SJSA1 (cell line): ENCODE measurements at places on chromosomes 5 and 9.

GRCh38 chr5:142012186-142012785, 541 bp downstream of the GNPDA1 start:
- DNase-seq = peak; percentile 21

DNA sequence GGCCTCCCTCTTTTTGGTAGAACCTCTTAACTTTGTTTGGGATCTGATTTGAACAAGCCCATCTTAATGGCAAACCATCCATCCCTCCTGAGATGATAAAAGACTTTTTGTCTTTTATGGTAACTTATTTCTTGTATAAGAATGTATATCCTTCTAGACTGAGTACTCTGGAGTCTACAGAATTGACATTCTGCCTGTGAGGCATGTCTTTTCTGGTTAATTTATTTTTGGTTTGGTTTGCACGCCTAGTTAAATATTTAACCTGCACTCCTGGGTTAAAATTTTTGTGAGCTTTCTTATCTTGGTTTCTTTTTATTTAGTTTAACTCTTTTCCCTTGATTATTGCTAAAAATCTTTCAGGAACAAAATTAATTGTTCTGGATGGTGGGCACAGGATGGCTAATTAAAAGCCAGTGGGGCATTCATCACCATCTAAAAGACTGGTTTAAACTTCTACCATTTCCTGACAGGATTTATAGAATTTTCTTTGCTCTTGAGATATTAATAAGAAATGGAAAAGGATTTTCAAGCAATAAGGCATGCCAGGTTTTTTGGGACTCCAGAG, 50.3 kb downstream of the PHAX start:
- no peak for DNase-seq

DNA sequence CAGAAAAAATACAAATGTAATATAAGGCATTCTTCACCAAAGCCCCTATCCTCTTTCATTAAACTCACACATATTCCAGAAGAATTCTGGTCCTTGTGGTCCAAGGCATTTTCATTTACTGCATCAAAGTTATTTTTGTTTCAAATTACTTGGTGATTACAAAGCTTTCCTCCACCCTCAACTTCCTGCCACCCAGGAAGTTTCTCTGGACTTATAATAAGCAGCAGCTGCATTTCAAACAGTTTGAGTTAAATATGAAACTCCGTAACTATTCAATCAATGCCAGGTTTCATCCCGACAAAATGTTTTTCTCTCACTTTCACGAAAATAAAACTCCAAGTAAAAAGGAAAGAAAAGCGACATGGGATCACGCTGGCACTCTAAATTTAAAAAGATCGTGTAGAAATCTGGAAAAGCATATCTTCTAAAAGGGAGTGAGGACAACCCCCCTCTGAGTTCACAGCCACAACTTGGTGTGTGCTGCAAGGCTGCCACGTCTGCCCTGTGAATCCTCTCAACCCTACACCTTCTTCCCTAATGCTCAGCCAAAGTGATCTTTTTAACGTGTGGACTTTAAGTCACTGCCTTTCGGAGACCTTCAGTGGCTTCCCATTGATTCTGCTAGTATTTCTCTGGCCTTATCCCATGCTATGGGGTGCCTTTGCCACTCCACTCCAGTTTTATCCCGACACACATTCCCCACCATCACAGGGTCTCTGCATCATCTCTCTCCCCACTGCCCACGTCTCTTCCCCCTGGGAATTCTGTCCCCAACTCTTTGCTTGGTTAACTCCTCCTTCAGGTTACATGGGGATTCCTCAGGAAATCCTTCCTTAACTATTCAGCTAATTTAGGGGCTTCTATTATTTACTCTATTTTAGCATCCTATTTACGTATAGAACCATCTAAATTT, 91.1 kb upstream of the CER1 start:
- DNase-seq = peak; percentile 46

DNA sequence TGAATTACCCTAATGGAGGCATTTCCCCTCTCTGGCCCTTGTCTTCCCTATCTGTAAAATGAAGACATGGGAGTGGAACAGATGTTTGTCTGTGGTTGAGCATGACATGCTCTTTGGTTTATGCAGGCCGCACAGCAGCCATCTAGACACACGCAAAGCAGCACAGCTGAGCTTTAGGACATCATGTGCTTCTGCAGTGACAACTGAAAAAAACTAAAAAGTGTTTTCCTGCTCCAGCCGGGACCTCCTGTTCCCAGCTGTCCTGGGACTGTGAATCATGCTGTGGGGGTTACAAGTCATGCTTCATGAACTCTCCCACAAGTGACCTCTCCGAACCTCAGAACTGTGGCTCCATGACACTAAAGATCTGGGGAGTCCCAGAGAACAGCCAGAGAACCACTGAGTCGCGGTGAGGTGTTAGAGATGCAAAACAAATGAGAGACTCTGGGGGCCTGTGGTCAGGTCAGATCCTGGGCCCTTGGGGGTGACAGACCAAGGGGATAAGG, 1.7 kb downstream of the SMIM3 start:
- no peak for DNase-seq

DNA sequence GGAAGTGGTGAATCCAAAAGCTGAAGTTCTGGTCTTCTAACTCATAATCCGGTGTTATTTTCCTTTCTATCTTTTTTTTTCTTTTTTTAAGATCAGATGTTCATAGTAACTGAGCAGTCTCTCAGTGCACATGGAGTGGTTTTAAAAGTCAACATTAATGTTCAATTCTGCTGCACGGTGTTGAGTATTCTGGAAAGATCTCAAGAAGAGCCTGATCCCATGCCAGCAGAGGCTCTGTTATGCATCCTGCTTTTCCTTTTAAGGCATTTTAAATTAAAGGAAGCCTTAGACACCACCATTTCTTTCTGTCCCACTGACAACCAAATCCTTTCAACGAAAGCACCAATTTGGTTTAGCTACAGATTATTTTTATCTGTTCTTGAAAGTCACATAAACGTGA, 33.4 kb downstream of the SEMA5A start:
- no peak for DNase-seq

DNA sequence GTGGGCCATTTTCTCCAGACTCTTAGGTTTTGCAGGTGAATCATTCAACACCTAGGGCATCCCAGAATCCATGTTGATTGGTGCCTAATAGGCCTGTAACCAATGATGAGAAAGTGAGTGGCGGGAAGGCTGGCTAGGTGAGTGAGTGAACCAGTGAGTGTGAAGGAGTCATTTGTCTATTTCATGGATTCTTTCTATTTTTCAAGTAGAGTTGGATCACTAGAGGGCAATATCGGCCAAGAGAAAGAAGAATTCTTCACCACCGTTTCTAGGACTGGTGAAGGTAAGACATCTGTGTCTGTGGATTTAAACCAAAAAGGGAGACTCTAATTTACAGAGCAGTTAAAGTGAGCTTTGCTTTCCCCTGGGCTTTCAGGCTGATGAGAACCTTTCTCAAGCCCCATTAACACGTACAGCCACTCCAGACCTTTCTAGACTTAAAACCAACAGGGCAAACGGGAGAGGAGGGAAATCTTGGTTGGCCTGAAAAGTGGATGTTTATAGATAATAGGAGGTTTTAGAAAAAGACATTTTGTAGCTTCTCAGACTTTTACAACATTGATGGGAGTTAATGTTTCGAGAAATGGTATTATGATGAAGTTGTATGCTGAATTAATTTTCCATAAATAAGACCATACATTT, 114.3 kb upstream of the IL12B start:
- peak; percentile 79 for DNase-seq

DNA sequence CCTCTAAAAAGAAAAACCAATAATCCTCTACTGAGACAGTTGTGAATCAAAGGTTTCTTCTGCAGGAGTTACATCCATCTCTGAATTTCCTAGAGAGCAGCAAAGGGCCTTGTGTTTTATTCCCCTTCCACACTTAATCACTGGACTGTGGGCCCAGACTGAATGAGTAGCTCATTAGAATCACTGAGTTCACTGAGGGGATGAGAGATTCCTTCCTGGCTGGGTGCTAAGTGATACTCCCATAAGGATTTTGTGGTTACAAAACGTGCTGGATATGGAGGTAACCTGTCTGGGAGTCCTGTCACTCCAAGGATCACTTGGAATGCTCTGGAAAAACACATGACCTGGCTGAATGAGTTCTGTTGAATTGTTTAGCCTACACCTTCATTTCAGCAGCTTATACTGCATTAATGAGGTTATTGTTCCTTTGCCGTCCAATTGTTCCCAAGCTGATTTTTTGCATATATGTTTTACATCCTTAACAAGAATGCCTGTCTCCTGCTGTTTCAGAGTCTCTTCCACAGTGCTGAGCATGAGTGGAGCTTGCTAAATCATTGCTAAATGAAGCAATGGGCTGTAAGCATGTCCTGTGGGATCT, 82.9 kb downstream of the MEF2C start:
- no peak for DNase-seq

DNA sequence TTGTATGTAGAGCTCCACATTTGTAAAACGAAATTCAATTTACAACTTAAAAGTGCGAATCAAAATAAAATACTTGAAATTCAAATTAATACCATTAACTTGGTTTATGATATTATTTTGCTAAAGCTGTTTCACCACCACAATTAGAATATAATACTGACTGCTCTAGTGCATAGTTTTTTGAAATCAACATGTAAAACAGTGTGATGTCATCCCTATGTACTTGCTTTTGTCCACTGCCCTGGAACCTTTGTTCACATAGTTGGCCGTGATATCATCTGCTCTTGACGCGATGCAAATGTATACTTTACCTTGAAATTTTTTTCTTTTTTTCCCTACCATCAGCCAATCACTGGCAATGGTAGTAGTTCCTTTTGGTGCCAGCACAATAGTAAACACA, 125.4 kb downstream of the PARP8 start:
- no peak for DNase-seq

DNA sequence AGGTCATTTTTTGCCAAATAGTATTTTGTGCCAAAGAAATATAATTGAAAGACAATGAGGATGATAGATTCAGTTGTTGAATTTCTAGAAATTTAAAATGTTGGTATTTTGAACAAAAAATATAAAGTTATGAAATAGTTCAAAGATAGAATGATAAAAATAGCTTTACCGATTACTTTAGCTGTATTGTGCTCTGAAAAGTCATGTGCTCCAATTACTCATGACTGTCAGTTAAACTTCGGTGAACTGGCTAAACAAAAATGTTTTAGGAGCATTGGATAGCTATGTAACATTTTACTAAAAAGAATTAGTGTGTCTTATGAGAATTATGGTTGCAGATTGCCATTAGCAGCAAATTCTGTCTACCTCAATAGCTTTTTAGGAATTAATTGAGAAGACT, 177.3 kb upstream of the VCAN start:
- no peak for DNase-seq

GRCh38 chr5:161988077-161988476, 79.5 kb upstream of the GABRG2 start:
- DNase-seq = no peak

DNA sequence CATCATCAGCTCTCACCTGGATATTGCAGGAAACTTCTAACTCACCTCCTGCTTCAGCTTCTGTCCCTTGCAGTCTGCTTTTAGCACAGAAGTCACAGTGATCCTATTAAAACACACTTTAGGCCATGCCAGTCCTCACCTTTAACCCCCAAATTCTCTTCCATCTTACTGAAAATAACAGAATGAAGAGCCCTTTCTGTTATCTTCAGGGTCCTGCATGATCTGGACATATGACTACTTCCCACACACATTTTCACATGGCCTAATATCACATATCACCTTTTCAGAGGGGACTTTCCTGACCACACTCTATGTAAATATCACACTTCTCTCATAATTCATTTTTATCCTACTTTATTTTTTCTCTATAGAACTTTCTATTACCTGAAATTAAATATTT, 550.6 kb upstream of the CLINT1 start:
- DNase-seq = no peak

DNA sequence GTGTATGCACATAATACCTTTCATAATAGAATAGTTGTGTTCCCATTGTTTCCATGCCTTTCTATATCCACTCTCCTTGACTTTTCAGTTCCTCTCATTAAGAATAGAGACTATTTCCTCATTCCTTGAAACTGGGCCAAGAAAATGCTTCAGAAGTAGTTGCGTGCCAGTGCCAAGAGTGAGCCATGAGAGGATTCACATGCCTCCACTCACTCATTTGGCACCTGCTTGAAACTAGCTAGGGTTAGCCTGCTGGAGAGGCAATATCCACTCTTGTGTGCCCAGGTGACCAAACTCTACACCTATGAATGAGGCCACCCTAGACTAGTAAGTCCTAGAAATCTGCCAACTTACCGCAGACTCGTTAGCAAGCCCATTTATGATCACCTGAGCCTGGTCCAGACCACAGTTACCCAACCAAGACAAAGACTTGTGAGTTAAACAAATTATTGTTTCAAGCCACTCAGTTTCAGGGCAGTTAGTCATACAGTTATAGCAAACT, 276.3 kb downstream of the EPB41L4A start:
- DNase-seq = no peak

DNA sequence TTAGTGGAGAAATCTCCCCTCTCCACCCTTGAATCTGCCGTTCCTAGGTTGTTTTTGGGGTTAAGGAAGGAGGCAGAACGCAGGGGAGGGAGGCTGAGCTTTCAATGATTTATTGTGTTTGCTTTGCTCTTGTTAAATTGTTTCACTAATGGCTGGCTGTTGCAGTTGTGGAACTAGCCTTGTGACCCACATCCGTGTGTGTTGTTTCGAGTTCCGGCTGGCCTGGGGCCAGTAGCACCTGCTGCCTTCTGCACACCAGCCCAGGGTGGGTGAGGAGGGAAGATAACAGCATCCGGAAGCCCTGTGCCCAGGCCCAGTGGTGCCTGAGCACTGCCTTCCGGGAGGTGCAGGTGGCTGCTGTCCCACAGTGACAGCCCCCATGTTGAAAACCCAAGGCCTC, 3.6 kb downstream of the ERGIC1 start:
- DNase-seq = no peak

- DNase-seq = no peak
These were observed 4.5 kb downstream of the PDE6A start for GRCh38 chr5:149940077-149940574.

DNA sequence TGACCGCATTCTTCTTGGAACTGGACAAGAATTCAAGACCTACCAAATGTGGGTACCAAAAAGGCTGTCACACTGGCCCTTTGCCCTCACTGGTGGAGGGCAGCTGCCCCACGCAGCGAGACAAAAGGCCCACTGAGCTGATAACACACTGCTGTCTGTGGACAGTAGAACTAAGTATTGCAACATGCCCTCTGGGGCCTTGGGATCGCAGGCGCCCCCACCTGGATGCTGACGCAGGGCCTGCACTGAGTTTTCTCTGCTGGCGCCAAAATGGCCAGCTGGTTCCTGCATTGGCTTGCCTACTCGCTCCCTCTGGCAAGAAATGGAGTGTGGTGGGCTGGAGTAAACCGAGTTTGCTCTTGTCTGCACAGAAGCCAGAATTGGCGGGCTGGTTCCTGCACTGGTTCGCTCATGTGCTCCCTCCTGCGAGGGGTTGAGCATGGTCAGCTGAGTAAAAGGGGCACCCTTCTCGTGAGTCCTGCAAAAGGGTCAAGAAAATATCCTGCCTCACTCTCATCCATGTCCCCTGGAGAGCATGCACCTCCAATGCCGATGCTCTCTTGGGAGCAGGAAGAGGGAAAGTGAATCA, 55.7 kb downstream of the NXNL2 start:
- DNase-seq = no peak

GRCh38 chr5:124927735-124928134, 181.3 kb upstream of the ZNF608 start:
- peak; percentile 85 for DNase-seq

- no peak for DNase-seq
These were observed 6.8 kb downstream of the NNT start for GRCh38 chr5:43609752-43610151.

- DNase-seq = no peak
These were observed 676.4 kb downstream of the PRELID2 start for GRCh38 chr5:145158730-145159129.
